ENCODE measurements at places on chromosomes 3 and 15. TPM values are rescaled to one million over a fixed set of nuclear protein-coding genes. Genes with fewer than 3 reads are reported as not detected.
A peak's percentile ranks its signal among the peaks of the same experiment; 100 is the strongest.

The CCDC39 gene
- total RNA-seq = not detected

DNA sequence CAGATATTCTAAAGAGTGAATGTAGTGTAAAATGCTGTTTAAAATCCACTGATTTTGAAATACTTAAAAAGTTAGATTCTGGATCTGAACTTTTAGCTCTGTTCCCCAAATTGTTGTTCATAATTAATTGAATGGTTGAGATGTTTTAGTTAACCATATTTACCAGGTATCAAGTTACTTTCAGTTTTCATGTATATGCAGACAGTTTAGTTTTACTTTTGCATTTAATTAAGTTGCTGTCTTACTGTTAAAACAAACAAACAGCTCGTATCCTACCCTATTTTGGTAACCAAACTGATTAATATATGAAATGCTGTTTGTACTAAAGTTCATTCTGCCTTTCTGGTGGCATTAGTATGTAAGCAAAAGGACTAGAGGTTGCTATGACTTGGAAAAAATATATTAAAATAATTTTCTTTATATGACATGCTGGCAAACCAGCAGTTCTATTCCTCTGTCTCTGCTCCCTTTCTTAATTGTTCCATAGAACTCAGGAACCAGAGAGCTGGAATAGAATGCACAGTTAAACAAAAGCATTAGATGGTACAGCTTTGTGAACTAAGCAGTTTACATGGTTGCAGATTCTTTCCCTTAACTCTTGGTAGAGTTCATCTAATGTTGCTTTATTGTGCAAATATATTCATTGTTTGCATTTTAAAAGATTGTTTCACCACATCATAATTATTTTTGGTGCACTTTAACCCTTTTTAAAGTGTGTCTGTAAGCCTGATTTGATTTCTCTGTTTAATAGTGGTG lies 39.5 kb upstream of the SCAANT1 start:
- no peak for DNase-seq

GRCh38 chr3:190345027-190345821 lies 23.0 kb upstream of the CLDN1 start:
- peak; percentile 76 for DNase-seq

GRCh38 chr3:193870376-193871219 lies 265.4 kb upstream of the HES1 start:
- DNase-seq = no peak

DNA sequence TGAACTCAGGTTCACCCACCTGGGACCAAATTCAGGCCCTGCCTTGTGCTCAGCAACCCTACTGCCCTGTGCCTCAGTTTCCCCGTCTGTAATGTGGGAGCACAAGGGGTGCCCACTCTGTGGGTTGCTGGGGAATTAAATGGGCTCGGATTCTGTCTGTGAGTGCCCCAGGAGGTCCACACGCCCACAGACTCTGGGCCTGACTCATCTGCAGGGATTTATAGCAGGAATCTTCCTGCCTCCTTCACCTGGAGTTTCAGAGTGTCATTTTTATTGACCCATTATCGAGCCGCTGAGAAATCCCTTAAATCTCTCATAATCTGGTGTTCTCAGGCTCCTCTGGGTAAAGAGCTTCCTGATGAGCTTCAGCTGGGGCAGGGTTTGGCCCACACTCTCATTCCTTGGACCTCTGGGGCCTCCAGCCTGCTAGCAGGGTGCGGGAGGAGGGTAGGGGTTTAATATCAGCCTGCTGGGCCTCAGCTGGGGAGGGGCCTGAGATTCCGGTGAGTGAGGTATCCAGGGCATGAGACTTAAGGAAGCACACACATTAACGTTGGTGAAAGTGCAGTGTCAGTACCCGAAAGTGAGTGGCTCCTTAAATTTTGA lies 16.4 kb downstream of the C3orf18 start:
- no peak for DNase-seq

DNA sequence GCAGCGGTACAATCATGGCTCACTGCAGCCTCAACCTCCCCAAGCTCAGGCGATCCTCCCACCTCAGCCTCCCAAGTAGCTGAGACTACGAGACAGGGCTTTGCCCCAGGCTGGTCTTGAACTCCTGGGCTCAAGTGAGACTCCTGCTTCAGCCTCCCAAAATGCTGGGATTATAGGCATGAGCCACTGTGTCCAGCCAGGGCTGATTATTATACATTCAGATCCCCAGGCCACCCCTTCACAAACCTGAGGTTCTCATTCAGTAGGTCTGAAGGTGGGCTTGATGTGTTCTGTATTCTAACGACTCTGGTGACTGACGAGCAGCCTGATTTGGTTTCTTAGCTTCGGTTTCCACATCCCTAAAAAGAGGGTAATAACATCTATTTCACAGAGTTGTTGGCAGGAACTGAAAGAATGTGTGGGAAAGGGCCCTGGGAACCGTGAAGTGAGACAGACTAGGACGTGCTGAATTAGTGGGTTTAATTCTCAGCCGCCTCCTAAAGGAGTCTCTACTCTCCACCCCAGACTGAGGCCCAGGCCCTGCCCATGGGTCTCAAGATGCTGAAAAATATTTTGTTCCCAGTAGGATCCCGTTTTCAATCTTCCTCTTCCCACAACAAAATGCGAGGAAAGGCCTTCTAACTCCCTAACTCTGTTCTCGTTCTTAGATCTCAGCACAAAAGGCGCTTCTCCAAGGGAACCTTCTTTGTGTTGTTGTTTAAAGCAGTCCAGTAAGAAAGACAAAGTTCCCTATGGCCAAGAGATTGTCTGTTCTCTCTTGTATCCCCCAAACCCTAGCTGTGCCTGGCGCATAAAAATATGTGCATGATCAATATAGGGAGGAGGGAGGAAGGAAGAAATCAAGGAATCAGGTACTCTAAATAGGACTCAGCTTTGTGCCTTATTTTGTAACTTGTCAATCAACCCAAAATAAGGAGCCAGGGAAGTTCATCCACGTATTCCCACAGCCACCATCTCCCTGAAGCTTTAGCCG lies 210.0 kb upstream of the TOPAZ1 start:
- no peak for DNase-seq

- no peak for DNase-seq
Measured at GRCh38 chr3:132222868-132223538, 94.2 kb upstream of the ACP3 start.

Data from lung microvascular endothelial cell (primary cell).